Right ventricle myocardium inferior (tissue), 1 donor: ENCODE measurements at places on chromosomes 1 and 21. TPM values are rescaled to one million over a fixed set of nuclear protein-coding genes. Genes with fewer than 3 reads are reported as not detected.

DNA sequence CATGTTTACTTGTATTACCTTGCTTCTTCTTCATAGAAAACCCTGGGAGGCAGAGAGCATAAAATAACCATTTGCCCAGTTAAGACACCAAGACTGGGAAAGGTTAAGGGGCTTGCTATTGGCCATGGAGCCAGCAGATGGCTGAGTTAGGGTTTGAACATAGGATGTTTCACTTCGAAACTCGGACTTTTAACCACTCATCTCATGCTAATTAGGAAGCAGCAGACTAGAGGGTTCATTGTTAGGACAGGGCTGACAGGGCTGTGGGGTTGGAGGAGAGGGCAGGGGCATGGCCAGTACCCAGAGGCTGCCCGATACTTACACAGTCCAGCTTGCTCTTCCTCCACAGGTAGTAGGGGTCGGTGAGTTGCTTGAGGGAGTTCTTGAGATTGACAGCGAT lies 17.0 kb downstream of the SLC26A9 start:
- DNase-seq: no peak

Gene DENND2C
- 2.6 TPM for total RNA-seq

DNA sequence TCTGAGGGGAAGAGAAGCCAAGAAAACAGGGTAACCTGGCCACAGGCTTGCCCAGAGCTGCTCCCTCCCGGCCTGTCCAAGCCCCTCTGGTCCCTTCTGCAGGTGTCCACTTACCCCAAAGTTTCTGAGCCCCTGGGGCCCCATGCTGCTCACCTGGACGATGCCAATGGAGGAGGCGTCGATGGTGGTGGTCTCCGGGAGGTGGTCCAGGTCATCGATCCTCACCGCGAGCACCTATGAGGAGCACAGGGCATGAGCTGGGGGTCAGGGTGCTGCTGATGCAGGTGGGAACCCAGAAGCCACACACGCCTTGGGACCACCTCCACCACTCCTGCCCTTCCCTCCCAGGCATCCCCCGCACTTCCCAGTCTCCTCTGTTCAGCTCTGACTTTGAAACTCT lies 37.5 kb upstream of the RIPK4 start:
- no peak for DNase-seq

Gene SH3BGR
- 159 TPM for total RNA-seq

Gene DR1
- 37.1 TPM for total RNA-seq

Gene MFN2
- total RNA-seq: 697 TPM

Gene GBP1
- total RNA-seq: 8.3 TPM

GRCh38 chr1:201405484-201405831 lies 6.3 kb upstream of the LAD1 start:
- no peak for DNase-seq

Gene IL10
- total RNA-seq: 0.54 TPM

Gene FABP3
- total RNA-seq: 5,086 TPM

Gene HSD11B1
- total RNA-seq: 4.3 TPM

DNA sequence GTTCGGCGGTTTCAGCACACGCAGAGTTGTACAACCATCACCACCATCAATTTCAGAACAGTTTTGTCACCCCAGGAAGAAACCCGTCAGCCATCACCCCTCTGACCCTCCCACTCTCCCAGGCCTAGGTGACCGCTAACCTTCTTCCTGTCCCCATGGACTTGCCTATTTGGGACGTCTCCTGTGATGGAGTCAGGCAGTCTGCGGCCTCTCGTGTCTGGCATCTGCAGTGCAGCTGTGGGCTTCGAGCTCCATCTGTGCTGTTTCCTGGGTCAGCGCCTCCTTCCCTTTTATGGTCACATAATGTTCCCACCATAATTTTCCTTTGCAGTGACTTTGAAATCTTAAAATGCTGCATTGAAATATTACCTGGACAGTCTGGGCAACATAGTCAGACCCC lies 24.4 kb downstream of the SLC45A1 start:
- DNase-seq: peak; percentile 44

- DNase-seq: no peak
Observed at GRCh38 chr21:35291034-35291433, 241.9 kb upstream of the RUNX1 start.

Gene RCAN1
- 36.5 TPM for total RNA-seq
